Head of caudate nucleus (tissue), 42 donors: ENCODE measurements at places on chromosomes 11 and 22.

DNA sequence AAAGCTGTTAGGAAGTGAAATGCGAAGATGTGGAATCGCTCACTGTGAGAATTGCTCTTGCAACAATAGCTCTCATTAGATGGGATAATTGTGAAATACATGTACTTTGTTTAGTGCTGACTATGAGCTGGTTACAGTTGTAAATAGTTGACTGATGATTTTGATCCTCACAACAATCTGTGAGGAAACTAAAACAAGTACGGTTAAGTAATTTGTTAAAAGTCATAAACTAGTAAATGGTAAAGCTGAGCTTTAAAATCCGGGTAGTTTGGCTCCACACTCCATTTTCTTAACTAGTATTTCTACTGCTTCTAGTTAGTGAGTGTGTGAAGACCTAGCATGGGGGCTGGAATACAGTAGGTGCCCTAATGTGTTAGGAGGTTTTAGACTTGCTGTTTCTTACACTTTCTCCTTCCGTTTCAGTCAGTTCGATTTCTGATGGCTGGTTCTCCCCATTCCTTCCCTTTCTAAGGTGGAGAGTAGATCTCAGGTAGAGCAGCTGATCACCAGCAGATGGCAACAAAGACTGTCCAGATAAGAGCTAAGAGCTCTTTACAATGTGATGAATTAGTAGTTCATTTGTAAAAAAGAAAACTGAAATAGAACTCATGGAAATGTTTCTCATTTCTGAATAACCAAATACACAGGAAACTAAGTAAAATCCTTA is 16.3 kb upstream of the CYP2R1 start:
- DNase-seq = no peak

- no peak for DNase-seq
Measured at GRCh38 chr22:25775531-25775930, 33.5 kb downstream of the MYO18B start.

DNA sequence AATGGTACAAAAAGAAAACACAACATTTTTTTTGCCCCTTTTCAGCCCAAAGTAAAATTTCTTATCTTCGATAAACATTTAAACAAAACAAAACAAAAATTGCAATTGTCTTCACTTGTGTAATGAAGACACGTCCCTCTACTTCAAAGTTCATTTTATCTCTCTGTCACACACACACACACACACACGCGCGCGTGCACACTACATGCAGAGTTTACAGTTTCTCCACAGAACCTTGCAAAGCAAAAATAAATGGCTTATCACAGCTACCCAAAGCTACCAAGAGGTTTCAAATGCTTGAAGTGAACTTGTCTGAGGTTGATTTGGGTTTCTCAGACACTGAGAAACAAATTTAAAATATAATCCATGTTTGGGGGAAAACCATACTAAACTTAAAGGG is 72.3 kb downstream of the ETS1 start:
- DNase-seq = no peak

DNA sequence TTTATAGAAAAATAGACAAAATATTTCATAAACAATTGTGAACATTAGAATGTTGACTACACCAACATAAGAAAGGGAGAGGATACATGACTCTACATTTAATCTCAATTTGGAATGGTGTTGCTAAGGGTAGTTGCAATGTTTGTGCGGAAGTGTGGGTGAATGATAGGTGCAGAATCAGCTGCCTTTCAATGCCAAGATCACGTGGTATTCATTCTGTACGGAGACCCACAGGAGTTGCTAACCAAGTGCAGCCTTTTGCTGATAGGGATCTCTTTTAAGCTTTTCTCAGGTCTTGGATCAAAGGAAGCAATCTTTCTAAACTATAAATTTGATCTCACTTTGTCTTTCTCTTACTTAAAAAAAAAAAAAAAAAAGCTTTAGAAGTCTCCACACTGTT is 29.8 kb upstream of the CTSC start:
- DNase-seq = no peak

DNA sequence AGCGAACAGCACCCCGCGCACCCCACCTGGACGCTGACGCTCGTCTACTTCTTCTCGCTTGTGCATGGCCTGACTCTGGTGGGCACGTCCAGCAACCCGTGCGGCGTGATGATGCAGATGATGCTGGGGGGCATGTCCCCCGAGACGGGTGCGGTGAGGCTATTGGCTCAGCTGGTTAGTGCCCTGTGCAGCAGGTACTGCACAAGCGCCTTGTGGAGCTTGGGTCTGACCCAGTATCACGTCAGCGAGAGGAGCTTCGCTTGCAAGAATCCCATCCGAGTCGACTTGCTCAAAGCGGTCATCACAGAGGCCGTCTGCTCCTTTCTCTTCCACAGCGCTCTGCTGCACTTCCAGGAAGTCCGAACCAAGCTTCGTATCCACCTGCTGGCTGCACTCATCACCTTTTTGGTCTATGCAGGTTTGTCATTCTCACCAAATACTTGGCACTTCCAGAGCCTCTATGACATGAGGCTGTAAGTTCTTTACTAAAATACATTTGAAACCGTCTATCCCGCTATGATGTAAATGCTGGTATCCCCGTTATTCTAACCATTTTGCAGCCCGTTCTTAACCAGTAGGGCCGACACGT is 535 bp downstream of the AQP11 start:
- DNase-seq = peak; percentile 68
